ENCODE measurements at places on chromosomes 5 and 9. TPM values are rescaled to one million over a fixed set of nuclear protein-coding genes. Genes with fewer than 3 reads are reported as not detected.

DNA sequence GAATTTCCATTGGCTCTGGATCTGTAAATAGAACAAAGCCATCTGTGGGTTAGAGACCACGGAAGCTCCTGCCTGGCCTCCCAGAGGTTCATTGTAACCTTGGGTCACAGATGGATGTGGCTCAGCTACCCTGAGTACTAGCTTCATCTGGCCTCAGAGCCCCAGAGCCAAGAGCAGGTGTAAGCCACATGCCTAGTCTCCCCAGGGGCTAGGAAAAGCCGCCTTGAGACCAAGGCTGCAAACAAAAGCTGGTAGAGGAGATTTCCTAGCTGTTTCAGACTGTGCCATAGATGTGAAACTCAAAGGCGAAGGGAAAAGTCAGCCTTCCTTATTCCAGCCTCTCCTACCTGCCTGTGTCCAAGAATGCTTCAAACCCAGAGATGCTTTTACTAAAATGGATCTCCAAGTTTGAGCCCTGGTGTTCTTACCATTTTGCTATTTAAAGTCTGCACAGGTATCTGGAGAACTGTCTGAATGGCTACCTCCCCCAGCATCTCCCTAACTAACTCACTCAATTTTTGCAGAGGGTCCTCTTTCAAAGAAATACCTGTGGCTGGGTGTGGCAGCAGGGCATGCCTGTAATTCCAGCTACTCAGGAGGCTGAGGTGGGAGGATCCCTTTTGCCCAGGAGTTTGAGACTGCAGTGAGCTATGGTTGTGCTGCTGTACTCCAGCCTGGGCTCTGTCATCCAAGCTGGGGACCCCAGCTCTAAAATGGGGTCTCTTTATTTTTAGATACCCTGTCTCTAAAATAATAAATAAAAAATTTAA is 42.3 kb upstream of the MAP1B start:
- DNase-seq = no peak

DNA sequence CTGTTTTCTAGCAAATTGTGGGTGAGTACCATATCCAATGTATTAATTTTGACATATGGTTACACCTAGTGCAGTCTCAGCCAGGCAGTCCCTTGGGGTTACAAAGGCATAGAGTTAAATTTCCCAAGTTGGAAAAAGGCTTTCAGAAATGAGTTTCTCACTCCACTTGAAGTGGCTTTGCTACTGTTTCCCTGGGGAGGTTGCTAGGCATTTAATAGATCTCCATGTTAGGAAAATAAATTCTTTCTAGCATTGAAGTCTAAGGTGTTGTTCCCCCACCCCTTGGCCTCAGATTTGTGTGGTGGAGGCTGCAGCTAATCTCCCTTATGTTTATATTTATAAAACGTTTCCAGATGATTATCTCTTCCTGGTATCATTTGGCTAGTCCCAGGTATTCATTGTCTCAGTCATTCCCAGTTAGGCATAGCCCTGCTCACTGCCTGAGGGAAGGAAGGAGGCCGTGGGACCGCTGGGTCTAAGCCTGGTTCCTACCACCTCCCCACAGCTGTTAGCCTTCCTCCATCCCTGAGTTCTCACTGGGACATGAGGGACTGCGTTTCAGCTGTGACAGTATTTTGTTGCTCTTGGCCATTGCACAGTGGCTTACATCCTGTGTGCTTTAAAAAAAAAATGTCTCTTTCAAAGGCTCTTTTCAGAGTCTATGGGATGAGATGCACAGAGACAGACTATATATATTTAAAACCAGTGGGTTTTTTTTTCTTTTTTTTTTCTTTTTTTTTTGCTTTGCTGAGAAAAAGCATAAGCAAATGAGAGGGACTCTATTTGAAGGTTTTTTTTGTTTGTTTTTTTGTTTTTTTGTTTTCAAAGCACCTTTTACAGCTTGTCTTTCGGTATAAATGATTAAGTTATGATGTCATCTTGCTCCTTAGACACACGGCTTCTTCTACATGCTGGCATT is 121.5 kb downstream of the MAST4 start:
- DNase-seq = no peak

GRCh38 chr5:77991084-77991483 is 214.9 kb upstream of the TBCA start:
- no peak for DNase-seq

DNA sequence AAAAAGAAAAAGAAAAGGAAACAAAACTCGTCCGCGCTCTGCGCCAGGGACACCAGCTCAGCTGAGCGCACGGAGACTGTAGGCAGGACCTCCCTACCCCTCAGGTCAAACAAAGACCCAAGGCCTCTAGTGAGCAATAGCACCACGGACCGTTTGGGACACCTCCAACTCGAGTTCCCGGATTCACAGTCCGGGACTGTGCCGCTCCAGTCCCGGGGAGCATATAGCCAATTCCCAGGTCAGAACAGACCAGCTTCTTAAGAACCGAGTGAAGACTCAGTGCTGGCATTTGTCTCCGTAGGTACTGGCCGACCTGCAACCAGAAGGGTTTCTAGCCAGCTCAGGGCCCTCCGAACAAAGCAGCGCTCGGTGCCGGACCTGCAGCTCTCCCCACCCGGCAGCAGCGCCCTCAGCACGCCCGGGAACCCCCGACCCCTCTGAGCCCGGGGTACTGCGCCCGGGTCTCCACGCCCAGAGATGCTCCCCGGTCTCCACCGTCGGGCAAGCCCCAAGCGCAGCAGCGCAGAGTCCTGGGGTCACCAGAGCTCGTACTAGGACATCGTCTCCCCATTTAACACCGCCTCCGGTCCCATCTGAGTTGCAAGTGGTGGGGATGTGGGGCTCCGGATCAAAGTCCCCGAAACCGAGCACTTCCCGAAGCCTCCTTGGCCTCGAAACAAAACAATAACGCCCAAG is 591 bp downstream of the ABCA1 start:
- peak; percentile 33 for DNase-seq

DNA sequence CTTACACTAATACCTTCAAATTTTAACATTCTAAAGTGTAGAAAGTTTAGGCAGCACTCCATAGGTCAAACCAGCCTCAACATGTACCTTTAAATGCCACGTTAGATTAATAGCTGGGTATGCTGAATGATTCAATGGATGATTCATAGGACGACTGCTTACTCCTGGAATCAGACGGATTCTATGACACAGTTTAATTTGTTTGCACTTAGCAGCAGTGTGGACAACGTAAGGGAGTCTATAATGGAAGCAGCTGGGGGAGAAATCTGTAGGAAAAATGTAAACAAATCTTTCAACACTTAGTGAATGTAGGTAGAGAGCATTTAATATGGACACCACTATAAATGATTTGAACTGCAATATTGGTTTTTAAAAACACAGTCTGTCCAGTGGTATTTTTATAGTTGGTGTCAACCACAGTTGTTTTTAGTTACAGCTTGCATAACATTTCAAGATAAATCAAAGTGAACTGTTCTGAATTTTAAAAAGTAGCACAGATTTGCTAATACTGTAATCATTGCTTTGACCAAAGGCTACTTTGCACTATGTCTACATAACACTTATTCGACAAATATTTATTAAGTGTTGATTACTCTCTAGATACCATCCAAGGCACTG is 701.5 kb upstream of the MEF2C start:
- no peak for DNase-seq

GRCh38 chr9:35656348-35656747 is 1.5 kb downstream of the RMRP start:
- DNase-seq = no peak

- DNase-seq = no peak
Observed at GRCh38 chr9:69873401-69873950, 52.9 kb downstream of the CFAP95 start.

DNA sequence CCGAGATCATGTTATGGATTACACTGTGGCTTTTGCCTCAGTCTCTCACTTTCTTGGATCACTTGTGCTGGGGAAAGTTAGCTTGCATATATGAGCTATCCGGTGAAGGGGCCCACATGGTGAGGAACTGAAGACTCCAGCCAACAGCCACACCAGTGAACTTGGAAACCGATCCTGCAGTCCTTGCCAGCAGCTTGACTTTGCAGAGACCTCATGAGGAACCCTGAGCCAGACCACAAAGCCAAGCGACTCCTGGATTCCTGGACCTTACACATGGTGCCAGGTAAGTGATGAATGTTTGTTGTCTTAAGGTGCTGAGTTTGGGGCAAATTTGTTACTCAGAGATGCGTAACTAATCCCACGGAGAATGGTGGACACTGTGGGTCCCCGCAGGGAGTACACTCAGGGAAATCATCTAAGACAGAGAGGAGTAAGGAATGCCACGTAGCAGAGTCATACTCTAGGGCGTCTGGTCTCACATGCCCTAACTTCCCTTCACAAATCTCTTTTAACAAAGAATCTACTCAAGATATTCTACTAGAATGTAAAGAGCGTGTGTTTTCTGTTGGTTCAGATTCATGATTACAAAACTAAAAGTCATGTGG is 76.5 kb upstream of the PJA2 start:
- DNase-seq = no peak

- DNase-seq = no peak
Observed at GRCh38 chr5:31300501-31300900, 107.0 kb downstream of the CDH6 start.

FSD1L gene
- polyA plus RNA-seq = 3.2 TPM

MARCHF11 gene
- not detected for polyA plus RNA-seq

- no peak for DNase-seq
Observed at GRCh38 chr5:54194318-54194717, 116.1 kb downstream of the ARL15 start.

GRCh38 chr5:173750538-173751265 is 134.3 kb upstream of the BOD1 start:
- DNase-seq = no peak

- DNase-seq = no peak
Observed at GRCh38 chr9:133613432-133613831, 4.2 kb upstream of the FAM163B start.
